ENCODE measurements at places on chromosomes 2 and 18. TPM values are rescaled to one million over a fixed set of nuclear protein-coding genes. Genes with fewer than 3 reads are reported as not detected.

Gene ALMS1
- 36.2 TPM for total RNA-seq

DNA sequence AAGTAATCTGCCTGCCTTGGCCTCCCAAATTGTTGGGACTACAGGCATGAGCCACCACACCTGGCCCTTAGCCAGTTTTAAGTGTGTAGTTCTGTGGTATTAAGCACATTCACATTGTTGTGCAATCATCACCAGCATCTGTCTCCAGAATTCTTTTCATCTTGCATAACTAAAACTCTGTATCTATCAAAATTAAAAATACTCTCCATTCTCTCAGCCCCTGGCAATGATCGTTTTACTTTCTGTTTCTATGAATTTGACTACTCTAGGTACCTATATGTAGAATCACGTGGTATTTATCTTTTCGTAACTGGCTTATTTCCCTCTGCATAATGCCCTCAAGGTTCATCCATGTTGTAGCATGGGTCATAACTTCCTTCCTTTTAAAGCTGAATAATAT, 45.5 kb upstream of the CAVIN2 start:
- no peak for DNase-seq

DNA sequence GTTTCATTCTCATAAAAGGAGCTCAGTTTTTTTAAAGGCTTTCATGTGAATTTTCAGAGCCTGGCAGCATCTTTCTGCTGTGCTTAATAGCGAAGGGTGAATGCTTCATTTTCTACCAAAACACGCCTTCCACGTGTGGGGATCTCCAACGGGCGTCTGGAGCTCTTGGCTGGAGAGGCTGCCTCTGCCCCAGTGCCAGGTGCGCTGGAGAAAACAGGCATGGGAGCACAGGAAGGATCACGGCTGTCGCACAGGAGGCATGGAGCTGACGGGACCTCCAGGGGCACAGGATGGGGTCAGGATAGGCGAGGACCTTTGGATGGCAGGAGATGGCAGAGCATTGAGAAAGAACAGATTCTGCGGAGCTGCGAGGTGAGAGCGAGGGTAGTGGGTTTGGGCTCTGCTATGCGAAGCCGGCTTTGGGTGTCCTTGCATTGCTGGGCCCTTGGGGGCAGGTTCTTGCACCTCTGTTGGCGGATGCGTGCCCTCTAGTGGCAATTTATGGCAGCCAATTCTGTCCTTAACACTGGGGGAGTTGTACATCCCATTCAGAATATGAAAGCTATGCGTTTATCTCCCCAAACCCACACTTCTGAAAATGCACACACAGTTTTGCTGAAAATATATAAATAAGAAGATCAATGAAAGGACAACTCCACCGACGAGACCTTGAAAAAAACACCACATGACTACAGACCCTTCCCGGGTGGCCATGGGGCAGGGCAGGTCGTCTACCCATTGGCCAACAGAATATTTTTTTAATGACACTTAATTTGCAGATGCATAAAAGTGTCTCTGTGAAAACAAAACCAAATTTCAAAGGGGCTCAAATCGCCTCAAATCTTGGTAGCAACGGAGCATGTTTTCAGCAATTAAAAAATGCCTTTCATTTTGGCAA, 90.4 kb upstream of the SLC35G4 start:
- no peak for DNase-seq

Gene CD8B2
- total RNA-seq: not detected

GRCh38 chr2:217622205-217623060, 380.4 kb downstream of the TNS1 start:
- no peak for DNase-seq

GRCh38 chr18:41265047-41265446, 690.0 kb upstream of the PIK3C3 start:
- no peak for DNase-seq

Gene EMILIN2
- total RNA-seq: 0.06 TPM

DNA sequence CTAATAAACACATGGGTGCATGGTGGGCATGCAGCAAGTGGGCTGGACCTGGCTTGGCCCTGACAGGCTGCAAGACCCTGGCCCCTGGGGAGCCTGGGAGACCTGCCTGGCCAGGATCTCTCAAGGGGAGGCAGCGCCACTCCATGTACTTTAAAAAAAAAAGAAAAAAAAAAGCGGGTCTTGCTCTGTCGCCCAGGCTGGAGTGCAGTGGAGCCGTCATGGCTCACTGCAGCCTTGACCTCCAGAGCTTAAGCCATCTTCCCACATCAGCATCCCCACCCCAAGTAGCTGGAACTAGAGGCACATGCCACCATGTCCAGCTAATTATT, 29.5 kb upstream of the SEMA4C start:
- DNase-seq: no peak

GRCh38 chr2:45889620-45890370, 238.3 kb downstream of the PRKCE start:
- no peak for DNase-seq
